SK-N-SH (cell line): ENCODE measurements at places on chromosomes 3 and 15.

DNA sequence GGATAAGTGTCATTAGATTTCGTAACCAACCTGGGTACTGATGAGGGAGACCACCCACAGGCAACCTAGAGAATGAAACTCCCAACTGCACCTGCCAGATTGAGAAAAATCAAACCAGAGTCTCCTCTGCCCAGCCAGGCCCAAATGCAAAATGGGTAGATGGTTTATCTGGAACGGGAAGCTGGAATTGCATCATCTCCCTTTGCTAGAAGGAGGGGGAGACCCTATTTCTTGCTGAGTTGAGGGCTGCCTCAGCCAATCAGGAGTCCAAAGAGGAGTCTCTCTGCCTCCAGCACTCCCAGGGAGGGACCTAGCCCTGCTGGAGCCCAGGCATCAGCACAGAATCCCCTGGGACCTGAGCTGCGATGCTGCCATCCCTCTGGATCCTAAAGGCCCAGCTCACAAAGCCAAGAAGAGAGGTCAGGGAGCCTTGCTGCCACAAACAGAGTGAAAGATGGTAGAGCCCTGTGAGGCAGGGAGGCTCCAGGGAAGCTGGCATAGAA, 8.1 kb downstream of the RMDN3 start:
- peak; percentile 31 for DNase-seq

- no peak for DNase-seq
Observed at GRCh38 chr3:118736107-118736506, 298.5 kb downstream of the IGSF11 start.

DNA sequence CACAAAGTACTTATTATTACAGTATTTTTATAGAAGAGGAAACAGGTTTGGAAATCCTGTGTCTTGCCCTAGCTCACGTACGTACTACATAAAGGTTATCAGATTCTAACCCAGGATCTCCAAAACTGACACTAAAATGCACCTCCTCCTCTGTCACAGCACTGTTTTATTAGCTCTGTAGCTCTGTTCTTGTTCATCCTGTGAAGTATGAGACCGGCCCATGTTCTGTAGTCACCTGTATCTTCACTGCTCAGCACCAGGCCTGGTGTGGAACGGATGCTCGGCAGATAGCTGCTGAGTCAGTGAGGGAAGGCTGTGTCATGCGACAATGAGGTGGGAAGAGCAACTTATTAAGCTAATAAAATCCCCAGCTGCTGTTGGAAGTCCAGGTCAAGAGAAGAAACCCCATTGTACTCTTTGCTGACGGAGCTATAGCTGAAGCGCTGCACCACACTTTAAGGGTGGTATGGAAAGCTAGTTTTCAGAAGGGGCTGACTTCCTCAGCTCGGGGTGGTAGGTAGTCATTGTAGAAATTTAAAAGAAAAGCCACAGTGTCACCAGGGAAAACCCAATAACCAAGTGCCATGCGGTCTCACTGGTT, 22.8 kb downstream of the BCL2A1 start:
- DNase-seq = no peak

GRCh38 chr3:159788291-159788690, 200.3 kb upstream of the IL12A start:
- DNase-seq = no peak

GRCh38 chr3:98999675-99000074, 98.2 kb upstream of the DCBLD2 start:
- no peak for DNase-seq

- DNase-seq = no peak
Observed at GRCh38 chr3:14154895-14155440, 23.4 kb downstream of the XPC start.

DNA sequence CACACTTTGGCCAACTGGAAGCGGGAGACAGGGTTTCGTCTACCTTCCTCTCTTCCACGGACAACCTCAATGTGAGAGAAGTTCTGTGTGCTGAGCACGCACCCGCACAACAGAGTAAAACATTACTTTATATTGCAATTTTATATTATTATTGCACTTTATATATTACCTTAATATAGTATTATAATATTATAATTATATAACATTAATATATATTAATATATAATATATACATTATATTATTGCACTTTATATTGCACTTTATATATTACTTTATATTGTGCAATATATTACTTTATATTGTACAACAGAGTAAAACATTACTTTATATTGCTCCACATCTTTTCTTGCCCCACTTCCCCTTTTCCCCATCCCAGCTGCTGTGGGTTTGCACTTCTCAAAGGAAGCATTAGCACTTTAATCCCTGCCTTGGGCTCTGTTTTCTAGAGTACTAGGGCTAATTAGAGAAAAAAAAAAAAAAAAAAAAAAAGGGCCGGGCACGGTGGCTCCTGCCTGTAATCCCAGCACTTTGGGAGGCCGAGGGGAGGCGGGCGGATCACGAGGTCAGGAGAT, 76.4 kb upstream of the SLC4A7 start:
- no peak for DNase-seq

GRCh38 chr15:40906991-40907802, 12.9 kb downstream of the VPS18 start:
- peak; percentile 72 for DNase-seq
